ENCODE measurements at places on chromosomes 1 and 21.

- no peak for DNase-seq
Measured at GRCh38 chr1:168086438-168086837, 50.3 kb downstream of the GPR161 start.

DNA sequence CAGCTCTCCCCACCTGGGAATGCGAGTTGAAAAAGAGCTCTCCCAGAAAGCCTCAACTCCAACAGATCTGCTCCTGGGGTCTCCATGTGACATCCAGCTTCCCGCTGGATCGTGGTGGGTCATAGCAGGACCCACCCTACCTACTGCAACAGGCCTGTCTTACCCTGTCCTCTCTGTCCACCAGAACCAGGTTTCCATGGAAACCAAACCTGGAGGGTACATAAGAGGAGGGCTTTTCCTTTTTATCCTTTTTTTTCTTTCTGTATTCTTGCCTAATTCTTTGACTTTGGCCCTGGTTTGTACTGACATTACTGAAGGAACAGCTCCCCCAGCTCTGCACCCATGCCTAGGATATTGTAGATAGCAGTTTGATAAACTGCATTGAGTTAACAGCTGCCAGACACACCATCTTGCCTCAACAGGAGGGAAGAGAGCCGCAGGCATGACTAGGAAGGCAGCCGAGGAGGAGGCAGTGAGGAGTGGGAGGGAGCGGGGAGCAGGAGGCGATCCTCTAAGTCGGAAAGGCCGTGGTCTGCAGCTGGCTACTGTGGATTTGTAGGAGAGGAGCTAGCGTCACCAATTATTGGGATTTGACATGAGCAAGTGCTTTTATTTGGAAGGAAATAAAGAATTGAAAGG is 9.7 kb upstream of the FMOD start:
- DNase-seq: no peak

DNA sequence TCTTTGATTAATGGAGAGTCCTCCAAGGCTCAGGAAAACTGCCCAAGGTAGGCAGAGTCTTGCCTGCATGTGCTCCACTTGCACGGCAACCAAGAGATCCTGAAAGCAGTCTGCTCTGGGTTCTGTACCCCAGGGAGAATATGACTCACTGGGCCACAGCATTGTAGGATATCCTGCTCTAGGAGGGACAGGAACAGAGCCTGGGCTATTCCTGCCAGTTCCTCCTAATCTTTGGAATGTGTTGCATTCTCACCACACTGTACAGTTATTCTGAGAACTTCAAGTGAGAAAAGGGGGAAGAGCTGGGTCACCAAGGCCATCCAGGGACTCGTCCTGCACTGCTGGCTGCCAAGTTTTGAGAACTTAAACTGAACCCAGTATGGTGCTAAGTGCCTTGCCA is 278.5 kb downstream of the MATN1 start:
- DNase-seq: no peak

DNA sequence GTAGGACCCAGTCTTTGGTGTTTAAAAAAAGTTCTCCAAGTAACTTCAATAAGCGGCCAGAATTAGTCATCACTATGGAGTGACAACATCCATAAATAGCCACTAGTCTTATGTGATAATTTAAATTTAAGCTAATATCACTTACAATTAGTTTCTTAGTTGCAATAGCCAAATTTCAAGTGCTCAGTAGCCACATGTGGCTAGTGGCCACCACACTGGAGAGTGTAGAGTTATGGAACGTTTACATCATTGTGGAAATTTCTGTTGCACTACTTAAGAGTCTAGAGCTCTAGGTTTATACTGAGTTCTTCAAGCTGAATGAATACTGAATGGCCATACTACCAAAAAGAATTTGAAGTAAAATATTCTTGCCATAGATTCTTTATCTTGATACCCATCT is 121.1 kb downstream of the RUNX1 start:
- no peak for DNase-seq

DNA sequence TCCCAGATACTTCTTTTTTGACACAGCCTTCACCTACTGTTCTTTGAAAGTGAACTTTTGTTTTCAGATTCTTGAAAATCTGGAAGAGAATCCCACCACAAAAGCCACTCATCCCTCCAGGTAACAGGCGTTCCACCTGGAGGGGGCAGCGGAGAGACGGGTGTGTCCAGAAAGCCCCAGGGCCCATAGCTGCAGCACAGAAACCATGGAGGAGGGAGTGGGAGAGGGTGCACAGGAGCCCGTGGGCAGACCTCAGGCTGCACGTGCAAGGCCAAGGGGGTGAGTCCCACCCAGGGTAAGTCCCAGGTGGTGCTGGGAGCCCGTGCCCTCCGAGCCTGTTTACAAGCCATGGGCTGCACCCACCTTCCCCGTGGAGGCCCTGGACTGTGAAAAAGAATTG is 86.5 kb downstream of the PSMG1 start:
- no peak for DNase-seq

DNA sequence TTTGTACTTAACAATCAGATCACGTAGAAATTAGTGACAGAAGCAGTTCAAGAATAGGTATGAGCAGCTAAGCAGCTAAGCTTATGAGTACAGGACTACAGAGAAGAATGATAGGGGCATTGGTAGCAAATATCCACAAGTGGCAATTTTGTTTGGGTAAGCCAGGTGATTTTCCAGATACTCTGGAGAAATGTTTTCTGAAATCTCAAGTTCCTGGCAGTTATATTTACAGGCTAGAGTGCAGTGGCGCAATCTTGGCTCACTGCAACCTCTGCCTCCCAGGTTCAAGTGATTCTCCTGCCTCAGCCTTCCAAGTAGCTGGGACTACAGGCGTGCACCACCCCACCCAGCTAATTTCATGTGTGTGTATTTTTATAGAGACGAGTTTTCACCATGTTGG is 55.1 kb downstream of the ARID4B start:
- DNase-seq: no peak

All from SHP77 (cell line).